G401 (cell line): ENCODE measurements at places on chromosomes 7 and 10. TPM values are rescaled to one million over a fixed set of nuclear protein-coding genes. Genes with fewer than 3 reads are reported as not detected.

Gene GPR85
- total RNA-seq: not detected in 2 replicates

Gene GPR22
- not detected in 2 replicates for total RNA-seq

Gene CASD1
- 22.3 and 23.0 TPM in 2 replicates for total RNA-seq

Gene PRKCQ
- 0.27 and 0.55 TPM in 2 replicates for total RNA-seq

Gene CTBP2
- total RNA-seq: 85.3 and 98.5 TPM in 2 replicates

Gene THSD7A
- not detected in 2 replicates for total RNA-seq

Gene GATA3
- total RNA-seq: not detected in 2 replicates

Gene SCART1
- total RNA-seq: 0.10 and 0.18 TPM in 2 replicates

Gene WBP1L
- total RNA-seq: 13.6 and 16.6 TPM in 2 replicates

Gene POMZP3
- not detected in 2 replicates for total RNA-seq

Gene PAOX
- total RNA-seq: 11.7 and 13.9 TPM in 2 replicates

Gene WEE2
- not detected in 2 replicates for total RNA-seq

Gene PROSER2
- total RNA-seq: 1.3 and 7.3 TPM in 2 replicates

Gene HHEX
- total RNA-seq: 0.54 and 0.98 TPM in 2 replicates

Gene STAMBPL1
- total RNA-seq: not detected in 2 replicates

Gene RASA4
- total RNA-seq: 4.3 and 9.4 TPM in 2 replicates

Gene BRAT1
- total RNA-seq: 87.3 and 104 TPM in 2 replicates

Gene AOC1
- 0.92 TPM in 1 of 2 replicates, not detected in the other for total RNA-seq

Gene NACAD
- not detected in 2 replicates for total RNA-seq

Gene ST8SIA6
- total RNA-seq: 0.64 TPM in 1 of 2 replicates, not detected in the other

Gene PARP12
- total RNA-seq: 0.06 and 0.24 TPM in 2 replicates

Gene TEX47
- not detected in 2 replicates for total RNA-seq

Gene NEURL1
- total RNA-seq: 0.68 and 0.95 TPM in 2 replicates

Gene LIPJ
- not detected in 2 replicates for total RNA-seq

Gene FASTK
- total RNA-seq: 57.2 and 62.9 TPM in 2 replicates

Gene CPED1
- 21.5 and 30.7 TPM in 2 replicates for total RNA-seq

Gene MYO3A
- not detected in 2 replicates for total RNA-seq

Gene CPA1
- total RNA-seq: not detected in 2 replicates

Gene PLEKHS1
- not detected in 2 replicates for total RNA-seq

Gene C7orf57
- 0.47 and 0.49 TPM in 2 replicates for total RNA-seq

Gene SPDYE6
- not detected in 2 replicates for total RNA-seq

Gene JAZF1
- total RNA-seq: not detected in 2 replicates

Gene BTAF1
- total RNA-seq: 24.3 and 25.6 TPM in 2 replicates

Gene TCAF2
- total RNA-seq: 0.06 TPM in 1 of 2 replicates, not detected in the other

Gene AGBL3
- total RNA-seq: 0.25 and 0.27 TPM in 2 replicates

Gene PNLIPRP1
- not detected in 2 replicates for total RNA-seq

Gene LSM8
- total RNA-seq: 44.9 and 80.9 TPM in 2 replicates

Gene LRRC4
- 0.10 and 0.12 TPM in 2 replicates for total RNA-seq

Gene EGR2
- total RNA-seq: not detected in 2 replicates

Gene ITPRID1
- total RNA-seq: not detected in 2 replicates

Gene CFAP70
- 0.78 and 2.0 TPM in 2 replicates for total RNA-seq
